Pulmonary artery endothelial cell (primary cell): ENCODE measurements at places on chromosomes 5 and 9. TPM values are rescaled to one million over a fixed set of nuclear protein-coding genes. Genes with fewer than 3 reads are reported as not detected.

DNA sequence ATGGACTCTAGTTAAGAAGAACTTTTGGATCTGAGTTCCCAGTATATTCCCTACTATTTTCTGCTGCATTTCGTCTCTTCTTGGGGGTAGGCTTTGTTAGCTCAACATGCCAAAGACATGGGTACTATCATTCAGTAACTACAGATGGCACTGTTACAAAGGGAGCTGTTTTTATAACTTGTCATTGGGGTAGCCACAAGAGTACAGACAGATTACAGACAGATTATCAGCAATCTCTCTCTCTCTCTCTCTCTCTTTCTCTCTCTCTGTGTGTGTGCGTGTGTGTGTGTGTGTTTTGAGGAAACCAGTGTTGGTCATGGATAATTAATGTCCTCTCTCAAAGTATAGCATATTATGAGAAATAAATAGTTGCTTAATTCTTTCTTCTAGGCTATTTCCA is 116.1 kb downstream of the WDR70 start:
- no peak for DNase-seq

Gene HEMGN
- not detected in 2 replicates for total RNA-seq

- DNase-seq, result no peak
These were observed 1891.7 kb upstream of the WWC1 start for GRCh38 chr5:166399781-166400180.

Gene GABBR2
- total RNA-seq, result 13.7 and 23.3 TPM in 2 replicates
